ENCODE measurements at places on chromosomes 1 and 21. TPM values are rescaled to one million over a fixed set of nuclear protein-coding genes. Genes with fewer than 3 reads are reported as not detected.

GSTM5 gene
- 0.89 TPM for polyA plus RNA-seq

LPAR3 gene
- polyA plus RNA-seq: 17.1 TPM

ACAP3 gene
- 14.8 TPM for polyA plus RNA-seq

- no peak overlapping the region for H3K4me3 ChIP-seq
- DNase-seq: peak; percentile 68
- no peaks in the 10 kb centered on the region for H3K27me3 ChIP-seq
Measured at GRCh38 chr1:9101510-9102146, 27.3 kb downstream of the GPR157 start.

GRCh38 chr1:46690931-46691421 lies 19.3 kb downstream of the TEX38 start:
- H3K4me1 ChIP-seq: no peaks in the 10 kb centered on the region
- DNase-seq: no peak
- H3K27me3 ChIP-seq: no peaks in the 10 kb centered on the region

DNA sequence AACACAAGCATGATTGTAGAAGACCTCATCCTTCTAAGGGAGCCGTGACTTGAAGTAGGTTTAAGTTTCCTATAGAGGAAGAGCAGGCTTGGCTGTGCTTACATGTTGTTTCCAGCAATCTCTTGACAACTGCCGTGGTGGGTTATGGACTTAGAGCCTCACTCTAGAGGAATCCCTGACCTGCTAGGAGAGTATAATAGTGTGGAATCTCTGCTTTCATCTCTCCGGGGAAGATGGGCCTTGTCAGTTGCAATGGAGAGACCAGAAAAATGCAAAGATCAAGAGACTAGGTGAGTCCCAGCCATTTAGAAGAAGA lies 137.6 kb downstream of the MIS18A start:
- H3K27me3 ChIP-seq: no peaks in the 10 kb centered on the region
- no peaks in the 10 kb centered on the region for H3K4me1 ChIP-seq
- no peaks in the 10 kb centered on the region for H3K36me3 ChIP-seq
- H3K4me3 ChIP-seq: no peak overlapping the region
- H3K27ac ChIP-seq: no peak overlapping the region

DNA sequence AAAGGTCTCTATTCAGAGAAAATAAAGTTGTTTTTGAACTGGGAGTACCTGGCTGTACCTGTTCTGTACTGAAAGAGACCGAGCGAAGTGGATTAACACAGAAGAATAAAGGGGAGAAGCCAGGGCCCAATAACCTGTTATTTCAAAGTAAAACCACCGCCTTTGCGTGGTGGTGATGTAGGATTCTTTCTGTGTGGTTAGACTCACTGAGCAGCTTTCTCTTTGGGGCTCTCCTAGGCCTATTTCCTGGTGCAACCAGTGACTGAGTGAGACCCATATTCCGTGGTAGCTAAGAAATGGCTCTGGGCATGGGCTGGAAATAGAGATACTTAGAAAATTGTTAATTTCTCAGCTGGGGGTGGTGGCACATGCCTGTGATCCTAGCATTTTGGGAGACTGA lies 99.9 kb downstream of the XCL2 start:
- DNase-seq: no peak
- H3K36me3 ChIP-seq: no peaks in the 10 kb centered on the region
- no peak overlapping the region for H3K4me3 ChIP-seq
- no peak overlapping the region for H3K27ac ChIP-seq
- no peaks in the 10 kb centered on the region for H3K27me3 ChIP-seq
- no peaks in the 10 kb centered on the region for H3K4me1 ChIP-seq

DNA sequence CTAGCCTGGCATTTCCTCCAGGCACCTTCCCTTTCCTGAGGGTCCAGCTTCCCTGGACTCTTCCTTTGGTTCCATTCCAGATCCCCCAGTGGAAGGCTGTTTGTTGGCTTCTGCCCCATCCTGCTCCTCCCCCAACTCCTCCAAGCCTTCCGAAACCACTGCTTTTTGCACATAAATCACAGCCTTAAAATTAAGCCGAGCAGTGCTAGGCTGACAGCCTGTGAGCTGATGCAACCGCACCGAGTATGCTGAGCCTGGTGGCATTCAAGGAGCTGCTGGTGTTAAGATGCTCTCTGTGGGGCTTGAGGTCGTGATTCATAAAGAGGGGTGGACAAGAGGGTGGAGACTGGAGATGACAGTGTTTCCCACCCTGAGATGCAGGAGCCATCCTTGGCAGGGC lies 266.6 kb upstream of the C1orf174 start:
- H3K36me3 ChIP-seq: no peaks in the 10 kb centered on the region
- no peaks in the 10 kb centered on the region for H3K27me3 ChIP-seq
- no peak overlapping the region for H3K27ac ChIP-seq
- no peak for DNase-seq
- H3K4me3 ChIP-seq: no peak overlapping the region
- H3K4me1 ChIP-seq: no peaks in the 10 kb centered on the region

GRCh38 chr1:31488528-31488927 lies 75.5 kb downstream of the SERINC2 start:
- peaks cover 5% of the 10 kb centered on the region for H3K4me1 ChIP-seq
- H3K27me3 ChIP-seq: no peaks in the 10 kb centered on the region
- no peaks in the 10 kb centered on the region for H3K36me3 ChIP-seq
- H3K27ac ChIP-seq: no peak overlapping the region
- H3K4me3 ChIP-seq: no peak overlapping the region
- DNase-seq: no peak

- H3K36me3 ChIP-seq: no peaks in the 10 kb centered on the region
- no peak overlapping the region for H3K27ac ChIP-seq
- no peak overlapping the region for H3K4me3 ChIP-seq
- H3K4me1 ChIP-seq: peaks cover 3% of the 10 kb centered on the region
- DNase-seq: no peak
- H3K27me3 ChIP-seq: no peaks in the 10 kb centered on the region
Measured at GRCh38 chr1:174157157-174157806, 2.0 kb upstream of the RABGAP1L start.

Data from H1 (cell line).